HFF-Myc (cell line): ENCODE measurements at places on chromosomes 7 and 10.

DNA sequence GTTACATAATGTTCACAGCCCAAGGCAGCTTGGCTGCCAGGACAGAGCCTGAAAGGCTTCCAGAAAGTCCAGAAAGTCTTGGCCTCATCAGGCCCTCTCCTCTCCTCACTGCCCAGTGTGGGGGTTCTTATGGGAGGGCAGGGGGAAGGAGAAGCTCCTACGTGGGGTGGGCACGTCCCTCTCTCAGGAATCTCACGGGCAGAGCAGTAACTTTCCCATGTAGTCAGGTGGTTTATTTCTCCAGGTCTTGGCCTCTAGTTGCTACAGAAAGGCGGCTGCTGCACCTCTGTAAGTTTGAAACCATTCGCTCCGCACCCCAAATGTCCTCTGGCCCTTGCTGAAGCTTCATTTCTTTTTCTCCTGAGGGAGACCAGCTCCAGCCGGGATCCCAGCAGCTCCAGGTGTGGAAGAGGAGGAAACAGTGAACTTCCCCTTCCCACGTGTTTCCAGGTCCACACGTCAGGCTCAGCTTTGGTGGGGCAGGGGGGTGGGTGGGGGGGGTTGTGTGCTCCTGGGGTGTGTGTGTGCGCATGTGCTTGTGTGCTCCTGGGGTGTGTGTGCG lies 320.3 kb downstream of the WDR37 start:
- no peak for DNase-seq

DNA sequence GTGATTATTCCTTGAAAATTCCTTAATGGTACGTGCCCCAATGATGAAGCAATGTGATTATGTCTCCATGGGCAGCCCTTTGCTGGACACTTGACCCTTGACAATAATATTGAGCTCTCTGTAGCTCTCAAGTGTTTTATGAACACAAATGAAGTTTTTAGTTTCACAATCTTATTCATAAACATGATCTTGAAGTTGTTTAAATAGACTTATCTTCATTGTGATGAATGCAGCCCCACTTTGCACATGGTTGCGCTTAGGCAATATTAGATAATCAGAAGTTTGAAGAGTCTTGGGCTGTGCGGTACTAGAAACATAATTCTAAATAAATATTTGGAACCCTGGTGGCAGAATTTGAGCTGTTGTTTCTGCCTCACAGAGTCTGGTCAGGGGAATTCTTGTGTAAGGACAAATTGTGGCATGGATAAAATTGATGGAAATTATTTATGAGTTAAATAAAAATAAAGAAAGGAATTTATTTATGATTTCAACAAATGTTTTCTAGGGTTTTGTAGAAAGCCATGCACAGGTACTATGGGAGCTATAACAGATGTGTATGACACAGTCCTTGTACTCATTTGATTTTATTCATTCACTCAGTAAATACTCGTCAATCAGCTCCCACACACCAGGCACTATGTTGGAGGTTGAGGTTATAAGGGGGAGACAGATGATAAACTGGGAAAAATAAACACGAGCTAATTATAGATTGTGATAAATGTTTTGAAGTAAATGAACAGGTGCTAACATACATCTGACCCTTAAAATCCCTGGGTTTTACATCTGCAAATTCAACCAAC lies 217.9 kb downstream of the GALNT17 start:
- DNase-seq: no peak

DNA sequence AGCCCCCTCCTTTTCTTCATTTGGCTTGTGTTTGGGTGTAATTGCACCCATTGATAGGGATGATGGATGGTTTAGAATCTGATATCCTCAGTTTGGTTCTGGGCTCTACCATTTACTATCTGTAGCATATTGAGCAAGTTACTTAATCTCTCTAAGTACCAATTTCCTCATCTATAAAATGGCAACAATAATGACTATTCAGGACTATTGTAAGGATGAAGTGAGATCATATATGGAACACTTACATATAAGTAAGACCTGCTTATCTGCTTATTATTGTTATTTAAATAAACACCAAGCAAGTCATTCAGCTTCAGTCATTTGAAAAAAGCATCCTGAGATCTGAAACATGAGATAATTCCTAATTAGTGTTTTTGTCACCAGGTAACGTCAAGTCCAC lies 127.0 kb downstream of the SEC23IP start:
- no peak for DNase-seq

GRCh38 chr7:52727632-52728031 lies 307.8 kb upstream of the POM121L12 start:
- DNase-seq: no peak

- no peak for DNase-seq
These were observed 308.1 kb downstream of the TCERG1L start for GRCh38 chr10:131003455-131003854.

DNA sequence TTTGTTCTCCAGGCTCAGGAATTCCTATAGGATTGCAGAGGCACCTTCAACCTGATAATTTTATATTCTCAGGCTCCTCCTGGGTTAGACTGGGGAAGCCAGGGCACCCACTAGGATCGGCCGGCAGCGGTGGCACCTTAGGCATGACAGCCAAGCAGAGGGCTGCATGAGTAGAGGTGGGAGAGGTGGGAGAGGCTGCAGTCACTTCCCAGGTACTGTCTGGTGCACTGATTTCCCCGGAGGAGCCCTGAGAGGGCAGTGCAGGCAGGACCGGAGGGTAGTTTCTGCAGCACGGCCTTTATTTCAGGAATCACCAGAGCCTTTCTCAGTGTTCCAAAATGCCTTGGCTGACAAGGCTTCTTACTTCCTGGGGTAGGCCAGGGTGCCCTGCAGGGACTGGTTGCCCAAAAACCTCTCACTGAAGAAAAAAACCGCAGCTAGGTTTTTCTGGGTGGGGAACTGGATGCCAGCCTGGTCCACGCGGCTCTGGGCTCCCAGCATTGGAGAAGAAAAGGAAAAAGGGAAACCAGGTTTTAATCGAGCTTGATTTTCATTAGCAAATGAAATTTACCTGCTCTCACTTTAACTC lies 3.6 kb upstream of the HOXA13 start:
- no peak for DNase-seq

GRCh38 chr10:34723750-34724149 lies 91.3 kb downstream of the PARD3 start:
- no peak for DNase-seq

DNA sequence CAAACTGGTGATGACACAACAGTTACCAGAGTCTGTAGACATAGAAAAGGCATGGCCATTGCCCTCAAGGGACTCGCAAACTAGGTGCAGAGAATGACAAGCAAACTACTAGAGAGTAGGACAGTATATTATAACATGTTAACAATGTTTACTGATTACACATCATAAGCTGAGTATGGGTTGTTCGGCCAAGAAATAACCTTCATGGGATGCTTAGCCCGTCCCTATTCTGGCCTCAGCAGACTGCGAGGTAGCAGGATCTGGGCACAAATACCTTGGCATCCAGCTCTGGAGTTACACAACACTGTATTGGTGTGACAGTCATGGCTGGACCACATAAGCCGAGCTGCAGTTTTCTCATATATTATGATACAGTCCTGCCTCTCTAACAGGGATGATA lies 51.4 kb downstream of the ABCB4 start:
- no peak for DNase-seq
